ENCODE measurements at places on chromosomes 3 and 15. TPM values are rescaled to one million over a fixed set of nuclear protein-coding genes. Genes with fewer than 3 reads are reported as not detected.

GRCh38 chr3:66303491-66303901, 82.7 kb downstream of the SLC25A26 start:
- DNase-seq, result no peak

DNA sequence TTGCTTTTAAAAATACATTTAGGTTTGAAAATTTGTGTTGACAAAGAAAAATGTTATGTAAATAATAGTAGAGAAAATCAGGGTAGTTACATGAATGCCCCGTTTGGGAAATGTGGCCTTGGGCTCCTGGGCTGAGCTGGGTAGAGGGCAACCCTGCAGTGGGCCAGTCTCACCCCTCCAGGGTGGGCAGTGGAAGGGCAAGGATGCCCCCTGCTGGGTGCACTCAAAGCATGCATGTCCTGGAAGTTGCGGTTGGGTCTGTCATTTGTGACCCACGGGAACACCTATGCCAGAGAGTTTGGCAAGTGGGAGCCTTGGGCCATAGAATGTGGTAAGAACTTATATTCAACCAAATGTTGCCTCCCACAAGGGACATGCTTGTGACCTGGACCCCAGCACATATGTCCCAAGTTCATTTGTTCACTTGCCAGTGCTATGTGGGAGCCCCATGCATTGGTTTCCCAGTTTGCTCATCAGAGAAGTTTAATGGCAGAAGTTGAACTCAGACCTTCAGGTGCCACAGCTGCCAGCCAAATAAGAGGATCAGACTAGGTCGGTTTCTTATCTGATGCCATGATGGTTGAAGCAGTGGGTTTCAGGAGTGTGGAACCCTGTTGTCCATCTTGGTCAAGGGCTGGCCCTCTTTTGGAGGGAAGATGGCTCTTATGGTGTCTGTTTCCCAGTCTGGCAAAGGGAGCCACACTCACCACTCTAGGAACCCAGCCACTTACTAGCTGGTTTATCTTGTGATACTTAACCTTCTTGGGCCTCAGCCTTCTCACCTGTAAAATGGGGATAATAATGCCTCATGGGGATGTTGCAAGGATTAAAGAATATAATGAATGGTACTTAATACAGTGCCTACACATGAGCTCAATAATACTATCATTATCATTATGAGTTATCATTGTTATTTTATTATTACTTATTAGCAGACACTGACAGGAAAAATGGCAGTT, 2.5 kb upstream of the PLCB2 start:
- no peak for DNase-seq

GRCh38 chr15:43981576-43981975, 154.8 kb downstream of the WDR76 start:
- no peak for DNase-seq

The AGBL1 gene
- under 0.01 TPM for total RNA-seq

The LCTL gene
- 0.11 TPM for total RNA-seq

The KCNAB1 gene
- 0.57 TPM for total RNA-seq

The CYP1A2 gene
- not detected for total RNA-seq
